T-cell (primary cell): ENCODE measurements at places on chromosomes 11 and 22.
A peak's percentile ranks its signal among the peaks of the same experiment; 100 is the strongest.

DNA sequence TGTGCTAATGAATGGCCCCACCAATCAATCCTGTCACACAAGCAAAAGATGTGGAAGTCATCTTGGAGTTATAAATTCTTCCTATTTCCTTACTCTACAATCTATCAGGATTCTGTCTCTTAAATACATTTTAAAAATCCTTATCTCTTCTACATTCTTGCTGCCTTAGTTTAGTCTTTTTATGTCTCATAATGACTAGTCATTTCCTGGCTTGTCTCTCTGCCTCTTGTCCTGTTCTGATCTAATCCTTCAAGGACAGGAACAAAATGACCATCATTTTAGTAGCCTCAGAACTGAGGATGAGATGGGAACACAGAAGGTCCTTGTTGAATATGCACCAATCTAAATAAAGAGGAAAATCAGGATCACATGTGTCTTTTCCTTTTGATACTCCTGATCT is 56.6 kb upstream of the LIN7C start:
- DNase-seq = no peak

DNA sequence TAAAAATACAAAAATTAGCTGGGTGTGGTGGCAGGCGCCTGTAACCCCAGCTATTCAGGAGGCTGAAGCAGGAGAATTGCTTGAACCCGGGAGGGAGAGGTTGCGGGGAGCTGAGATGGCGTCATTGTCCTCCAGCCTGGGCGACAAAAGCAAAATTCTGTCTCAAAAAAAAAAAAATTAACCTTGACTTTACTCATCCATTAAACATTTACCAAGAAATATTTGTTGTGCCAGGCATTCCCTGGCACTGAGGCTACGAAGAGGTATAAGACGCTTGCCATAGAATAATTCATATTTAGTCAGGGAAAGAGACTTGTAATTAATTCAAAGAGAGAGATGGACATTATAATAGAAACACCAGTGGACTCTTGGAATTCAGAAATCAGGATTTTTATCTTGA is 13.2 kb upstream of the PAFAH1B2 start:
- no peak for DNase-seq

GRCh38 chr22:39422101-39422500 is 22.5 kb downstream of the TAB1 start:
- DNase-seq = no peak

DNA sequence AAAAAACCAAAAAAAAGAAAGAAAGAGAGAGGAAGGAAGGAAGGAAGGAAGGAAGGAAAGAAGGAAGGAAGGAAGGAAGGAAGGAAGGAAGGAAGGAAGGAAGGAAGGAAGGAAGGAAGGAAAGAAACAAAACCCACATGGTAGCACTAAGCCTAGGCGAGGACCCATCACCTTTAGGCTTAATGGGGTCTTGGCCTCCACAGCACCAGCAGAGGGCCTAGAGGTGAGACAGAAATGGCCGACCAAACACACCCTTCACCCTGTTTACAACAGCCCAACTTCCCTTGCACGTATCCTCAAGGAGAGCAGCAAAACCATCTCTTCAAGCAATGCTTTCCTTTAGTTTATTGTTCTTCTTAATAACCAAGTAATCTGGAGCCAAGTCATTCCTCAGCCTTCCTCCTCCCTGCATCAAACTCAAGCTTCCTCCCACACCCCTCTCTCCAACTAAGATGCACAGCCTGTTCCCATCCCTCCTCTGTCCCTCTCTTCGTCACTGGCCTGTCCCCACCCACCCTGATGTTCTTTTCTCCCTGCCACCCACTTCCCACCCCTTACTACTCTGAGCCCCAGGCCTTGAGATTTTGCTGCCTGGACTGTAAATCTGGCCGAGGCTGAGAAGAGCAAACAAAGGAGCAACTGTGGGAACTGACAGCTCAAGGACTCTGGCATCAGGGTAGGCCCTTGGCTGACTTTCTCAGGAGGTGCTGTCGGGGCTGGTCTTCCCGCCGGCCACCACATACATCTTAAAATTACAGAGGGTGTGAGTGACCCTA is 26.0 kb downstream of the POU2AF1 start:
- DNase-seq = no peak

DNA sequence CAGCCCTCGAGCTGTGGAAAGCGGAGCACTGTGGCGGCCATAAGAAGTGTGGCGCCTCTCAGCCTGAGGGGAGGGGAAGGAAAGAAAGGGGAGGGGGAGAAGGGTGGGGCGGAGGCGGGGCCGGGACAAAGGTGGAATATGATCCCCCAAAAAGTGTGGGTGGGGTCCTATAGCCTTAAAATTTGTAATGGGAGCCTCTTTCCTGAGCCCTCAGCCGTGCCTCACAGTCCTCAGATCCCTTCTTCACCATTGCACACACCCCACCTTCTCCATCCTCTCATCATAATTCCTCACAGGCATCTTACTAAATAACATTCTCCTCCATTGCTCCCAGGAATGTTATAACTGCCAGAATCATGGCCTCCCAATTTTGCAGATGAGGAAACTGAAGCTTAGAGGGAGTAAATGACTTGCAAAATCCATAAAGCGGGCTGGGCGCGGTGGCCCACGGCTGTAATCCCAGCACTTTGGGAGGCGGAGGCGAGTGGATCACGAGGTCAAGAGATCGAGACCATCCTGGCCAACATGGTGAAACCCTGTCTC is 600 bp upstream of the RAB6A start:
- DNase-seq = no peak

DNA sequence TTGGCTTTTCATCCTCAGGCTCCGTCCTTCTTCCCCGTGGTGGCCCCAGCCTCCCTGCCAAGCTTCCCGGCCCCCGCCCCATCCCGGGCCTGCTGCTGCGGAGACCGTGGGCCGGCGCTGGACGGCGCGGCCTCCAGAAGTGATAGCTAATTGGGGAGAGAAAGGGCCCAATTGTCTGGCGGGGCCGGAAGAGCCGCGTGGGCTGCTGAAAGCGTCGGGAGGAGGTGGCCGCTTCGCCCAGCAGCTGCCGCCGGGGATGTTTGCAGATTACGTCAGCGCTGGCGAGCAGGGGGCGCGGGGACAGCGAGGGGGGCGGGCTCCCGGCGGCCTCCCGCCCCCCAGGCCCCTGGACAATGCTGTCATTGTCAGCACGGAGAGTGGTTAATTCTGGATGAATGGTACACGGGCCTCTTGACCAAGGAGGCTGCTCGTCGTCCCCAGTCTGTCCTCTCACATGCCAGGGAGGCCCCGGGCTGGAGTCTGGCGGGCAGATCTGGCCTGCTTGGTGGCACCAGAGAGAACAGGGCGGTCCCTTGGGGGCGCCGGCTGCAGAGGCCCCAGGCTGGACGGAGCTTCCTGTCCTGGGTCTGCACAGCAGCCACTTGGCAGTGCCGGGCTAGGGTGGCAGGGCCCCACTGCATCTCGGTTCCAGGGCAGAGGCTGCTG is 1.6 kb downstream of the SMIM38 start:
- DNase-seq = no peak

DNA sequence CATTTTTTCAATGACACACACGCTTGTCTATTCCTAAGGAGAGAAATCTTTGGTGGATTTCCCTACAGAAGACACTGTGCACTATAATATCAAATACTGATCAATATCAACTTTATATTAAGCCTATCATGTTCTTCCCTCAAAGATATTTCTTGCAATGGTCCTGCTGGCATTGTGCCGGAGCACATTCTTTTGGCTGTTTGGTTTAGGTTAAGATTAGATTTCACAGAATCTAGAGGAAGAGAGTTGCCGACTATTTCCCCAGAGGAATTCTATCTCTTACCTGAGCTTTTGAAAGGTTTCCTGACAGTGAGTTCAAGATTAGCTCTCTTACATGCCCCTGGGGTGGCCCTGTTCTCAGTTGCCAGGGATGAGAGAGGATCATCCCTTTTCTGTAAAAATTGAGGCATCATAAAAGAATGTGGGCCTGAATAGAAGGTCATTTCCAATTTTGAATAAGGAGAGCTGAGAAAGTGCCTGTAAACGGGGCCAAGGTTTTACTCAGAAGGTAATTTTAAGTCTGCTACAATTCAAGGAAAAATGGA is 180.6 kb upstream of the ARHGAP20 start:
- no peak for DNase-seq

DNA sequence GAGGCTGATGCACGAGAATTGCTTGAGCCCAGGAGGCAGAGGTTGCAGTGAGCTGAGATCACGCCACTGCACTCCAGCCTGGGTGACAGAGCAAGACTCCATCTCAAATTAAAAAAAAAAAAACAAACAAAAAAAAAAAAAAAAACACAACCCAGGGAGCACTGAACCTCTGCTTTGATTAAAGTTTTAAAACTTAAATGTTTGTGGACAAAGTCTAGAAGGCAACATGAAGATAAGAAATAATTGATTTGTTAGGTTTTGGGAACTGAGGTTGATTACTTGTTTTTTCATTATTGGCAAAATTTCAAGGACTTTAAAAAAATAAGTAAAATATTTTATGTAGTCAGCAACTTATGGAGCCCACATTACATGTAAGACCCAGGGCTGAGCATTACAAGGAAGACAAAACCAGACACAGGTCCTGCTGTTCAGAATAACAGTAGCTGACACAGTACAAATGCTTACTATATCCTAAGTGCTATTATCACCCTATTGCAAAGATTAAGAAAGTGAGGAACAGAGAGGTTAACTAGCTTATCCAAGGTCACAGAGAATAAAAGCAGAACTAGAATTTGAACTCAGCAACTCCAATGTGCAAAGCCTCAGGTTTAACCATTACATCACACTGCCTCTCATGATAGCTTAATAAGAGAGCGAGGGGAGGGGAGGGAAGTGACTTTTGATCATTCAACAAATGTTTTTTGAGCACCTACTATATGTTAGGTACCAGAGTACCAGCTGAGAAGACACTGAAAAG is 2.3 kb upstream of the CRY2 start:
- DNase-seq = no peak

- DNase-seq = peak; percentile 77
Measured at GRCh38 chr11:58567889-58568512, 7.7 kb downstream of the LPXN start.

GRCh38 chr11:112580864-112581263 is 320.2 kb upstream of the PLET1 start:
- DNase-seq = no peak
